ENCODE measurements at places on chromosomes 6 and 20. TPM values are rescaled to one million over a fixed set of nuclear protein-coding genes. Genes with fewer than 3 reads are reported as not detected.

DNA sequence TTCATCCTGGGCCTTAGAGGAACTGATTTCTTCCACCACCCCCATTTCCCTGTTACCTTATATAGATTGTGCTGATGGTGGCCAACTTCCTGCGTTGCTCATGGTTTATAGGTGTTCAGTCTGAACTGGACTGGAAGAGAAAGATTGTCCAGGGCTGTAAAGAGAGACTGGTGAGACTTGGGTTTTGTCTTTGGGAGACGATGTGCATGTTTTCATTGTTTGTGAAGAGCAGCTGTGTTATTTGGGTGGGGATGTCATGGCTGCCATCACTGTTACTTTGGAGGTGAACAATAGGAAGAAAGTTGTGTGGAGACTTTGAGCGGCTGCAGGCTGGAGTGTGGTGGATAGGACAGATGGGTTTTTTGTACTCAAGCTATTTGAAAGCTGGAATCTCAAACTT, 15.6 kb upstream of the MPC1 start:
- H3K4me3 ChIP-seq: no peak overlapping the region
- no peaks in the 10 kb centered on the region for H3K4me1 ChIP-seq
- no peak overlapping the region for H3K27ac ChIP-seq

DNA sequence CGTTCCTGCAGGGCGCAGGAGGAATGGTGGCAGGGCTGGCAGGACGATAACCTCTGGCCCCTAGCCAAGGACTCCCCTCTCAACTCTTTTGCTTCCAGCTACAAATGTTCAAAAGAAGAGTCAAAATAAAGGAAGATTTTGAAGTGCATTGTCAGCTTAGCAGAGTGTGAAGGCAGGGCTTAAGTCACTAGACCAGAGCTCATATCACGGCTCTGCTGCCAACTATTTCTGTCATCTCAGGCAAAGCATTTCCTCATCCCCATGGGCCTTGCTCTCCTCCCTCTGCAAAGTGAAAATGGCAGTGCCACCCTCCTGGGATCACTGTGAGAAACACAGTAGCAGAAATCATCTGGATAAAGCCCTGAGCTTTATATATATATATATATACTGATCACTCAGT, 36.7 kb downstream of the CFAP61 start:
- peaks cover 2% of the 10 kb centered on the region for H3K27me3 ChIP-seq
- H3K27ac ChIP-seq: no peak overlapping the region
- H3K36me3 ChIP-seq: no peaks in the 10 kb centered on the region
- H3K4me1 ChIP-seq: no peaks in the 10 kb centered on the region

GRCh38 chr20:46028110-46028509, 905 bp upstream of the SLC12A5 start:
- no peaks in the 10 kb centered on the region for H3K36me3 ChIP-seq
- no peak overlapping the region for H3K4me3 ChIP-seq
- no peak for DNase-seq
- no peak overlapping the region for H3K27ac ChIP-seq
- H3K27me3 ChIP-seq: peaks cover 42% of the 10 kb centered on the region

GRCh38 chr6:45394586-45395095, 16.9 kb upstream of the SUPT3H start:
- H3K4me3 ChIP-seq: no peak overlapping the region
- H3K27me3 ChIP-seq: no peaks in the 10 kb centered on the region
- H3K4me1 ChIP-seq: no peaks in the 10 kb centered on the region
- H3K36me3 ChIP-seq: no peaks in the 10 kb centered on the region
- no peak for DNase-seq

DNA sequence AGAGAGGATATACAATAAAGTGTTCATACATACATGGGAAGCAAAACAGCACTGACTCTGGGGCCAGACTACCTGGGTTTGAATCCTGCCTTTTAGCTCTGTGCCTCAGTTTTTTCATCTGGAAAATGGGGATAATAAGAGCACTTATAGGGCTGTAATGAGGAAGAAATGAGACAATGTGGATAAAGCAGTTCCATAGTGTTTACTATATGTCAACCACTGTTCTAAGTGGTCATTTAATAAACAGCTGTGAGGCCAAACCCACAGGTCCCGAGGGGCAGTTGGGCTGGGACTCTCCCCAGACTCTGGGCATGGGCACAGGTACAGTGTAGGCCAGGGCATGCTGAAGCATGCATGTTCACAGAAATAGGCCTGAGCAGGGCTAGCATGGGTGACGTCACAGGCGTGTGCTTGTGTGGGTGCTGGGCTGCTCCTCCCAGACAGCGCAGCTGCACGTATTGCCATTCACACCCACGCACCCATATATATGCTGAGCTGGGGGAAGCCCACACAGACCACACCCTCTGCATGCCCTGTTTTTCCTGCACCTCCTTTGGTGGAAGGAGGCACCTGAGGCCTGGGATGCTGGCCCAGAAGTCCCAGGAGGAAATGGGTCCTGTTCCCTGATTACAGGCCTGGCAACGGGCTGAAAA, 3.5 kb upstream of the PLCG1 start:
- no peaks in the 10 kb centered on the region for H3K36me3 ChIP-seq
- H3K4me3 ChIP-seq: no peak overlapping the region
- no peak overlapping the region for H3K27ac ChIP-seq

DNA sequence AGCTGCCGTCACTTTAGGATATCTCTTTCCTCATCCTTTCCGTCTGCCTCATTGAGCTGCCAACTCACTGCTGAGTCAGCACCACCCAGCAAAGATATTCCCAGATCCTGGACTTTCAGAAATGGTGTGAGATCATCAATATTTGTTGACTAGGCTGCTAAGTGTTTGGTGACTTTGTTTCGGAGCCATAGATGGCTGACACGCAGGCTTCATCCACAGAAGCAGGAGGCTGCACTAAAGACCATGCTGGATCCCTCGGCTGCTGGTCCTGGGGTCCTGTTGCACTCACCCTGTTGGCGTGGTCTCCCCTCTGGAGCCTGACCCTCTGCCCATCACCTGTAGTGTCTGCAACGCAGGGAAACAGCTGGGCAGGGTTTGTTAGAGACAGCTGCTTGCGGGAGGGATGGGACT, 96.5 kb downstream of the ERMARD start:
- H3K36me3 ChIP-seq: no peaks in the 10 kb centered on the region
- no peak overlapping the region for H3K27ac ChIP-seq
- DNase-seq: no peak
- H3K4me1 ChIP-seq: peaks cover 20% of the 10 kb centered on the region
- peaks cover 4% of the 10 kb centered on the region for H3K27me3 ChIP-seq
- no peak overlapping the region for H3K4me3 ChIP-seq

GRCh38 chr20:54061101-54061881, 9.1 kb downstream of the BCAS1 start:
- no peak for DNase-seq
- no peaks in the 10 kb centered on the region for H3K4me1 ChIP-seq
- no peaks in the 10 kb centered on the region for H3K27me3 ChIP-seq
- H3K4me3 ChIP-seq: no peak overlapping the region

Gene MAK
- not detected for polyA plus RNA-seq

DNA sequence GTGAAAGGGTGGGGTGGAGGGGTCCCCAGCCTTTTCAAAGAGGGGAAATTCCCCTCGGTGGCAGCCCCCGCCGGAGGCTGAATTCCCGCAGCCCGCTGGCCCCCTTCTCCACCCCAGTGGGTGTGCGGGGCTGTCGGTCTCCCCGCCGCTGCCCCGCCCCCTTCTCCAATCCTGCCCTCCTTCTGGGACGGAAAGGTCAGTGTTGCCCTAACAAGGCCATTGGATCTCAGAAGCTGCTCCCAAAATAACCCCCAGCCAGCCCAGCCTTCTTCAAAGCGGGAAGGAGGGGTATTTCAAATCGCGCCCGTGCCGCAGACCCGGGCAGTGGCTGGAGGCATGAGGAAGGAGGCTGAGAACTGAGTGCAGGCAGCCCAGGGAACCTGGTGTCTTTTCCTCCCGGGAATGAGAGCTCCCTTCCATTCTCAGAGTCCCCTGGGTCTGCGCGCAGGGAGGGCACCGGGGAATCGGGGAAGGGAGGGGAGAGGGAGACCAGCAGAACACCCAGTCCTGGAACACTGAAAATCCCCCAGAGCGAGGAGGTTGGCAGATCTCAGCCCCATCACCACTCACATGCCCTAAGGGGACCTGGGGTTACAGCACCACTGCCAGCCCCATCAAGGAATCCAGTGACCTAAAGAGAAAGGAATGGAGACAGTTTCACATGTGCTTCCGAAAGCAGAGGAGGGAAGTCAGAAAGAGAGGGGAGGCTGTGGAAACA, at the start of gene JPH2:
Gene JPH2, minus strand, starts transcription at position 135 of the 718 bp plus-strand sequence. CDS start 483 bp downstream, outside the sequence.
- no peak for DNase-seq
- H3K4me1 ChIP-seq: peaks cover 3% of the 10 kb centered on the region
- peaks cover 18% of the 10 kb centered on the region for H3K27me3 ChIP-seq
- H3K36me3 ChIP-seq: no peaks in the 10 kb centered on the region
- H3K4me3 ChIP-seq: no peak within 1 kb of the TSS

Gene SIRPD
- not detected for polyA plus RNA-seq

GRCh38 chr6:126661646-126662045, 321.7 kb downstream of the CENPW start:
- DNase-seq: no peak
- H3K4me3 ChIP-seq: no peak overlapping the region
- H3K36me3 ChIP-seq: no peaks in the 10 kb centered on the region
- H3K27me3 ChIP-seq: no peaks in the 10 kb centered on the region
- H3K27ac ChIP-seq: no peak overlapping the region
- H3K4me1 ChIP-seq: no peaks in the 10 kb centered on the region

DNA sequence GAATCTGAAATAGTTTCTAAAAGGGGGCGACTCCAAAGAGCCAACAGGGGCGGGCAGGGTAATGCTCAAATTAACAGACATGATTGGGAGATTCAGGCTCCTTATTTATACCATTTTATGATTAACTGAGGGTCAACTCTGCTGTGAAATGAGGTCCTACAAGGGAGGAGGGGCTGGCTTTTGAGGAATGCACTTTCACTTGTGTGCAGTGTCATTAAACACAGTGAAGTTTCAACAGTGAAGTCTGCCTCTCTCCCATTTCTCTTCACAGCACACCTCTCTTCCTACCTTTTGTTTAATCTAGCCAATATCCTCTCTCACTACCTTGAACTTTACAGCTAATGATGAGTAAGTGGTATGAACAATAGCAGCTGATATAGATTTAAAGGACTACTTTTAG, 557.3 kb upstream of the CITED2 start:
- H3K36me3 ChIP-seq: no peaks in the 10 kb centered on the region
- H3K4me3 ChIP-seq: no peak overlapping the region
- no peak overlapping the region for H3K27ac ChIP-seq
- DNase-seq: no peak
- peaks cover 5% of the 10 kb centered on the region for H3K4me1 ChIP-seq

GRCh38 chr6:22399693-22400092, 102.9 kb upstream of the PRL start:
- peak; percentile 6 for DNase-seq
- H3K27me3 ChIP-seq: no peaks in the 10 kb centered on the region
- no peak overlapping the region for H3K4me3 ChIP-seq
- H3K27ac ChIP-seq: no peak overlapping the region

Gene RIPOR2
- polyA plus RNA-seq: not detected

Gene SDCBP2
- 6.9 TPM for polyA plus RNA-seq
